ENCODE measurements at places on chromosomes 4 and X. TPM values are rescaled to one million over a fixed set of nuclear protein-coding genes. Genes with fewer than 3 reads are reported as not detected.

The POF1B gene
- polyA plus RNA-seq, result 0.17 TPM

The SLC30A9 gene
- 85.3 TPM for polyA plus RNA-seq

The GCNA gene
- 2.2 TPM for polyA plus RNA-seq

The SYN1 gene
- polyA plus RNA-seq, result 5.6 TPM

The MAP3K15 gene
- 1.7 TPM for polyA plus RNA-seq

DNA sequence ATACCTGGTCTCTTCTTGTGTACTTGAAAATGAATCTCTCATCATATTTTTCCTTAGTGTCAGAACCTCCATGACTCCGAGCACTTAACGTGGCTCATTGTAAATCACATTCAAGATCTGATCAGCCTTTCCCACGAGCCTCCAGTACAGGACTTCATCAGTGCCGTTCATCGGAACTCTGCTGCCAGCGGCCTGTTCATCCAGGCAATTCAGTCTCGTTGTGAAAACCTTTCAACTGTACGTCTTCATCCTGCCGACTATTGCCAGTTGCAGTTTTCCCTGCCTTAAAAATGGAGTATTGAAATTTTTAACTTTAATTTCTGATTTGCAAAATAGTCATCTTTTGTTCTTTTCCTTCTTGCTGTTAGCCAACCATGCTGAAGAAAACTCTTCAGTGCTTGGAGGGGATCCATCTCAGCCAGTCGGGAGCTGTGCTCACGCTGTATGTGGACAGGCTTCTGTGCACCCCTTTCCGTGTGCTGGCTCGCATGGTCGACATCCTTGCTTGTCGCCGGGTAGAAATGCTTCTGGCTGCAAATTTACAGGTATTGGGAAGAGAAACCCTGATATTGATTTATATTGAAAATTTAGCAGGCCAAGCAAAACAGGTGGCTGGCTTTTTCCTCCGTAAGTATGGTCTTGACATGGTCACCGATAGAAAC, 42.4 kb upstream of the MSANTD1 start:
- no peak for DNase-seq

DNA sequence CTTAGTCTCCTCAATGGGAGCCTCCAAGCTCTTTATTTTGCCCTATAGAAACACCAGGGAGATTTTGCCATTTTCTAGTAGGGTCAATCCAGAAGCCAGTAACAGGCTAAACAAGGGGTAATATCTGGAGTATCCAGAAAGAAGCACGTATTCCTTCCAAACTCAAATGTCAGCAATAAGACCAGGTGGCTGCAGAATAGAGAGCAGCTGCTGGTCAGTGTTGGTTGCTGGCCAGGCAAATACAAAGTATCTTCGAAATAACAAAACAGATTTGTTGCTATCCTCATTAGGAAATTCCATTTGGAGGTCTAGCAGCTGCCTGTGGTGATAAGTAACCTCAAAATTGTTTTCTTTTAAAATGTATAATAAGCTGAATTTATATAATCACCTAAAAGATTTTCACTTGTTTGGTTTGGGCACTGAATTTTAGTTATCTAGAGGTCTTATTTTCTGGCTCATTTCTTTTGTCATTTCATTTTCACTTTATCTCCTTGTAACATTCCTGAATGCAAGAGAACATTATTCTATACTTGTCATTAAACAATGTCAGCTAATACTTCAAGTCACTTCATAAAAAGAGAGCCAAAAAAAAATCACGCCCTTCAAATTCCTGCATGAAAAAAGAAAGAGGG, 320.6 kb downstream of the DTHD1 start:
- DNase-seq, result no peak

GRCh38 chr4:183407128-183407585, 37.3 kb upstream of the CDKN2AIP start:
- DNase-seq, result peak; percentile 85

DNA sequence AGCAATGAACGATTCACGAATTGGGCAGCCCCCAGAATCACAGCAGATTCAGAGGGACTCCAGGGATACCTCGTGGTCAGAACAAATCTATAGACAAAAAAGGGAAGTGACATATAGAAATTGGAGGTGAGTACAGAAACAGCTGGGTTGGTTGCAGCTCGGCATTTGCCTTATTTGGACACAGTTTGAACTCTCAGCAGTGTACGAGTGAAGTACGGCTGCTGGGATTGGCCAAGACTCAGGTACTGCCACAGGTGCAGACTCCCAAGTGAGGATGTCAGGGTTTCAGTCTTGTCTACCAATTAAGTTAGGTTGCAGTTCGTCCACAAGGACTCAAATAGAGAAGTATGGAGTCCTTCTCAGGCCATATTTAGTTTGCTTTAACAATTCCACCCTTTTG, 28.2 kb downstream of the HTT-AS start:
- no peak for DNase-seq

- DNase-seq, result no peak
Measured at GRCh38 chrX:116321711-116322110, 114.7 kb upstream of the SLC6A14 start.

DNA sequence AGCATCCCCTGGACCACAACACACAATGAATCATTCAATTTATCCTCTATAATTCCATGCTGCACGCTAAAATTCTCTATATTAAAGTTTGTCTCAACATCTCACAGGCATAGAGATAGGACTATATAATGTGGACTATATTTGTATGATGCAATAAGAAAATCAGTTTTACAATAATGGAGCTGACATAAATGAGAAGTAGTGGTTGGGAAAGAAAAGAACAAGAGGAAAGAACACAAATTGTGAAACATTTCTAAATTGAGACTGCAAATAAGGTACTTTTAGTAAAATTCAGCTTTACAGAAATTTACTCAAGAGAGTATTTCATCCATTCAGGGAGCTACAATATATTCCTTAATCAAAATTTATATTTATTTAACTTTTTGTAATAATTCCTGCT, 120.4 kb downstream of the ARAP2 start:
- DNase-seq, result no peak

DNA sequence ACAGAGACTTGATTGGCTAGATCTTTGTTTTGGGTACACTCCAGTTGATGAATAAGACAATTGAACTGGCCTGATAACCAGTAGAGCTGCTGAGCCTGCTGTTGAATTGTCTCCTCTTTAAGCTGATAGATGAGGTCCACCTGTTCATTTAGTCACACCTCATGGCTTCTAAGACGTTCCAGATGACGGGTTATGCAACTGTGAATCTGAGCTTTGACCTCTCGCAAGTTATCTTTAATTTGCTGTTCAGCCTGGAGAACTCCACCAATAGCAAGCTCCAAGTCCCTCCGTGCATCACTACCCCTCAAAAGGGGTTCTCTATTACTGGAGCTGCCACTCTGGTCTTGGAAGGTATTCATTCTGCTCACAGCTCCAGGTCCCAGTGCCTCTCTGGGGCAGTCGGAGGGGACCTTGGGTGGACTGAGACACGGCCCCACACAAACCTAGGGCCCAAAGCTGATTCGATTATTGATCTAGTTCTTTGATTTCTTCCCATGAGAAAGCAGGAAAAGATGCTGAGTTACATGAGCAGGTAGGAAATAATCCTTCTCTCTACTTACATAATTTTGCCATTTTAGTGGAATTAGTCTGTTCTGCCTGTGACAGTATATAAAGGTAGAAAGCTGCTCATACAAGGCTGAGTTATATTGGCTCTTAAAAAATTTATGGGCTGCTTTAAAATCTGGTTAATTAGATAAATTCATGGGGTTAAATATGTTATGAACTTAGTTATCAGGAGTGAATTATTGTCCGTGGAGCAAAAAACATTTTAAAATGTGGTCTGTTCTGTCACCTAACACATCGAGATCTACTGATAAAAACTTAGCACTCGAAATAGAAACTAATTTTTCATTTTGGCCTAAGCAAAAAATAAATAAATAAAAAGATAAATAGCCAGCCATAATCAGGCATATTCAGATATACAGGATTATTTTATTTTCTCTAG, 6.8 kb downstream of the MMAA start:
- no peak for DNase-seq

DNA sequence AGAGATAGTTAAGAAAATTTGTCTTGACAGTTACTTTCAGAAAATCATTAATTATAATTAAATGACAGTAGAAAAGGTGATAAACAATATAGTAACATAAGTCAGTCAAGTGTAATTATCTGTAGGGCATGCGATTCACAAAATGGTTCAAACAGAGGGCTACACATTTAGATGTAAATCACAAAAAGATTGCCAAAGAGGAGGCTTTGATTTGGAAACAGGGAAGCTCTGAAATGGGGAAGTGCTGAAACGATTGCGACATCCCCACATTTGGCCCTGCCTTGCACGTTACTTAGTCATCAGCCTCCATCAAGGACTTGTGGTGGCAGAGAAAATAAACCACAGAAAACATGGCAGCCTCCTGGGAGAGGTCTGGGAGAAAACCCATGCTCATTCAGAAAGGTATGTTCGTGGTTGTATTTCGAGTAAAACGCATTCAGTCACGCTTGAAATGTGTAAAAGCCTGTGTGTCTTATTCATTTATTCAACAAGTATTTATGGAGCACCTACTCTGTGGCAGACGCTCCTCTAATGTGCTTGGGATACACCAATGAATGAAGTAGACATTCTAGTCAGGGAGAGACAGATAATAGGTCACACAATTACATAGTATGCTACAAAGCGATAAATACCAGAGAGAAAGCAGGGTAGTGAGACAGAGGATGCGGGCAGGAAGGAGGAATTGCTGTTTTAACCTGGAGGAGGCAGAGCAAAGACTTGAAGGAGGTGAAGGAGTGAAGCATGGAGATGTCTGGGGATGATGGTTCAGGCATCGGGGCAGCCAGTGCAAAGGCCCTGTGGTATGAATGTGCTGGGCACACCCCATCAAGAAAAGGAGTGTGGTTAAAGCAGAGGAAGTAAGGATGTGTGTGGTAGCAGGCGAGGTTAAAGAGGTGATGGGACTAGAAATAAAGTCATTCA, 7.8 kb downstream of the RBM47 start:
- DNase-seq, result peak; percentile 75

GRCh38 chr4:82425478-82425877, 4.8 kb downstream of the HNRNPDL start:
- no peak for DNase-seq

DNA sequence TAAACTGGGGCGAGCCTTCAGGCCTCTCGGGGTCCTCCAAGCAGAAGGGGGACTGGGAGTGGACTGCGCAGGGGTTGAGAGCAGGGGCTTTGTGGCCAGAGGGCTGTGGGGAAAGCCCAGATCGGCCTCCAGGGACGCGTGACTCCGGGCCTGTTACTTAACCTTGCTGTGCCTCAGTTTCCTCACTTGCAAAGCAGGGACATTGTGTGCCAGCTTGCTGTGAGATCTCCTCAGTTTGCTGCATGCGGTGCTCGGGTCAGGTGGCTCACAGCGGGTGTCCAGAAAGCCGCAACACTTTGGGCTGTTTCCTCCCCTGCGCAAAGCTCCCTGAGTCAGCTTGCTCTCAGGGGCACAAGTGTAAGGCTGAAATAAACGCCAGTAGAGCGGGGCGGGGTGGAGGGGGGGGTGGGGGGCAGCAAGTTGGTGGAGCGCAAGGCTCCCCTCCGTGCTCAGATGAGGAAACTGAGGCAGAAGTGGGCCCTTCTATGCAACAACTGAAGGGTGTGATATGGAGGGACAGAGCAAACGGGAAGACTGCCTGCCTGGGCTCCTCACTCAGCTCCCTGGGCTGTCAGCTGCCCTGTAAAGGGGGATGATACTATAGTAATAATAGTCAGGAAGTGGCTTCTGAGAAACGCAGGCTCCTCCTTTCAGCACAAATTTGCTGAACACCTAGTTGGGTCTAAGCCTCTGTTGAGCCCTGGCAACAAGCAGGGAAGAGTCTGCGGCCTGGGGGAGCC, 101.0 kb downstream of the HMX1 start:
- peak; percentile 49 for DNase-seq

All from left lung (tissue), 14 donors.